Stimulated activated CD4-positive, alpha-beta T cell treated with anti-CD3 and anti-CD28 coated beads, Interleukin-2, amount 100 ng/mL, for 4 hours (primary cell): ENCODE measurements at places on chromosomes 7 and 10.

DNA sequence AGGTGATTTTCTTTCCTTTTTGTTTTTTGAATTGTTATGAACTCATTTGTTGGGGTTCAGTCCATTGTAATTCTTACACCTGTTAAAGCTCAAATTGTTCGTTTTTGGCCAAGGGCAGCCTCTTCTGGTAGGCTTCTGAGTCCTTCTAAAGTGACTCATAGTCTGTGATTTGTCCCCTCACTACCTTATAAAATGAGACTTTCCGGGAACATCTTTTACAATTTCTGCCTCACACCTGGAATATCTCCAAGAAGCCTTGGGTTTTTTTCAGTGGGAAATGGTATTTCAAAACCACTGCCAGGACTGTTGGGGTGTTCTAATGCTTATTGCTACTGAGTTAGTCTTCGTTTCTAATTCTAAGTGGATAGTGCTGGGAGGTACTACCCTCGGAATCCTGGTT, 56.7 kb downstream of the BMPR1A start:
- no peak for DNase-seq

DNA sequence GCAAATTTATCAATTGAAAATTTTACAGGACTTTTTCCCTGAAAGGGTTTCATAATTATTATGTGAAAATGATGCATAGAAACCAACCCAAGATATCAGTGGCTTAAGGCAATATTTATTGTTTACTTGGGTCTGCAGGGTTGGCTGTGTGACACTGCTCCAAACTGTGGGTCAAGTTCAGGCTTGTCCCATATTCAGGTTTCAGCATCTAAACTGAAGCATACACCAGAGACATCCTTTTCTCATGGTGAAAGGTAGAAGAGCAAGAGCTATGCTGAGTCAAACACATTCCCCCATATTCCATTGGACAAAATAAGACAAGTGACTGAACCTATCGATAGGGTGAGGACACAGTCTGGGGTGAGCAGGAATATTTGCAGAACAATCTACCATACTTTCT, 110.9 kb downstream of the MAPK8 start:
- no peak for DNase-seq

DNA sequence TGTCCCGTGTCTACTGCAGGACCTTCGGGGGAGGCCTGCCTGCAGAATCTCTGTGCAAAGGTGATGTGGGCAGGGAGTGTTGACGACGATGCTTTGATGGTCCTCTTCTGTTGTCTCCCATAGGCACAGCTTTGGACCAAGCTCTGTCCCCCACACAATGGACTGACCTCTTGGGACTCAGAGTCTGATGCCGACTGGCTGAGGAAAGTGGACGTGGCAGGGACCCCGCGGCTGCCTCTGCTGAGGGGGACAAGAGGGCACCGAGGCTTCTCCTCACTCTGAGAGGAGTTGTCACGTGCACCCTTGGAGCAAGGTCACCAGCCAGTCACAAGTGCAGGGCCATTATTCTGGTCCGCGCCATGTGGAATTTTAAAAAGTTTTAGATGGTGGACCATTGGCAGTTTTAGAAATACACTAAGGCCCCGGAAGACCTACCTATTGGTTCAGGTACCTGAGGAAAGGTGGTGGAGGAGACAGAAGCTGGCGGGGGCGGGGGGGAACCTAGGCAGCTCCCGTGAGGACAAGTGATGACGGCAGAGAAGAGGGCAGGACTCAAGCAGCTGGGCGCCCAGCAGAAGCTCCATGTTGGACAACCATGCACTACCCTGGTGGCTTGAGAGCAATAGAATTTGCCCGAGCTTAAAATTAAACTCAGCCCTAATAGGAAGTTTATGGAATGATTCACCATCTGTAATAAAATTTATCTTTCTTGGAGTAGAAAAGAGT, 331.4 kb downstream of the PTPRN2 start:
- no peak for DNase-seq

DNA sequence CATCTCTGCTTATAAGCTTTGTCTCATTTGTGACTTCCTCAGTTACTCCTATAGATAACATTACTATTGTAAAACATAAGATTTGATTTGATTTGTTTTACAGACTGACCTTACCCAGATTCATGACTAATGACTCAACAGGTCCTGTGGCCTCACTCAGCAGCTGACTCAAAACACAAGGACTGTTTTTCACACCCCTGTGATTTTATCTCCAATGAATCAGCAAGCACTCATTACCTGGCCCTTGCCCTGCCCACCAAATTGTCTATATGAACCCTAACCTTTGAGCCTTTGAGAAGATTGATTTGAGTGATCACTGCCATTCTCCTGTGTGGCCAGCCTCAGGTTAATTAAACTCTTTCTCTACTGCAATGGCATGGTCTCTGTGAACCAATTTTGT, 1064.6 kb upstream of the LRRTM3 start:
- DNase-seq = no peak

DNA sequence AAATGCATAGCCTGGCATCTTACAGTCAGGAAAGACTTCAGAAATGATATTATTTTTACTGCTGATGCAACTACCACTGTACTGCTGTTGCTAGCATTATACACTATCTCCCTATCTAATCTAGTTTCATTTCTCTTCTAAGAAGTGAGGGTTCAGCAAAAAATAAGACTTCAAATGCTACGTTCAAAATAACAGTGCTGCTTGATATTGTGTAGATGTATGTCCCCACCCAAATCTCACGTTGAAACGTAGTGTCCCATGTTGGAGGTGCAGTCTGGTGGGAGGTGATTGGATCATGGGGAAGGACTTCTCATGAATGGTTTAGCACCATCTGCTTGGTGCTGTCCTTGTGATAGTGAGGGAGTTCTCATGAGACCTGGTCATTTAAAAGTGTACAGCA, 129.4 kb downstream of the ANK3 start:
- DNase-seq = no peak

- DNase-seq = no peak
Observed at GRCh38 chr7:79936281-79936983, 198.2 kb upstream of the GNAI1 start.

GRCh38 chr7:7504910-7505704, 30.6 kb downstream of the COL28A1 start:
- no peak for DNase-seq

DNA sequence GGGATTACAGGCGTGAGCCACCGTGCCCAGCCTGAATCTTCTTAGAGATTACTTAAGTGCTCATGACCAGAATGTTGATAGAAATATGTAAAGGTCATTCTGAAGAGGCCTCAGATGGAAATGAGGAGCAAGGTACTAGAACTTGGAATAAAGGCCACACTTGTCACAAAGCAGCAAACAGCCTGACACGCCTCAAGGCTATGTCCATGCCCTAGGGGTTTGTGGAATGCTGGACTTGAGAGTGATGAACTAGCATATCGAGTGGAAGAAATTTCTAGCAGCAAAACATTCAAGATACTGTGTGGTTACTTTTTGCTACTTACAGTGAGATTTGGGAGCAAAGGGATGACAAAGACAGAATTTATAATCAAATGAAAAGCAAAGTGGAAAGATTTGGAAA, 39.0 kb downstream of the ZNF438 start:
- no peak for DNase-seq

DNA sequence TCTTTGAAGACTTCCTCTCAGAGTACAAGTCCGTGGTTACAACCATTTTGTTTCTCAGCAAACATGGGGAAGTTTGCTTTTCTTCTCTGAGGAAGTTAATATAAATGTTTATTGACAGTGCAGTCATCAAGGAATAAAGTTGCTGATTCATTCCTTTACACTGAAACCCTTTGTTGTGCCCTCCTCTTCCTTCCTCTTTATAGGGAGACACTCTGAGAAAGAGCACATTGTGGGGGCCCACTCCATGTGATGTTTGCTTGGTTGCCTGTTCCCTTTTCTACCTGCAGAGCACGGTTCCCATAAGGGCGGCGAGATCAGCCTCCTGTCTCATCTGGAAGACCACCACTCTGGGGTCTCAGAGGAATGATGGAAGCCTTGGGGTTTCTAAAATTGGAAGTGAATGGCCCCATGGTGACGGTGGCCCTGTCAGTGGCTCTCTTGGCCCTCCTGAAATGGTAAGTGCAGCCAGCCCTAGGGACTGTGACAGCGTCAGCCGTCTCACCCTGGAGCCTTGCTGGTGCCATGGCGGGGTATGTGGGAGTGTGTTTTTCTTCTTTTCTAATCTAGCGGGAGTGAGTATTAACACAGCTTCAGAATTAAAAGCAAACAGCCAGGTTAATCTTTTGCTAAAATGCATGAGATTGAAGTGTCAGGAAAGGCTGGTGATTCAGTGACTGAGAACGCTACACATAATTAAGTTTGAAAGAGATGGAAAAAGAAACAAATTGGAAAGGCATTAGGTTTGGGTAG, at the start of gene TBXAS1:
Gene TBXAS1 (plus strand): TSS at position 240 of the 750 bp plus-strand sequence. CDS start 127 bp downstream, at position 367.
- no peak for DNase-seq

DNA sequence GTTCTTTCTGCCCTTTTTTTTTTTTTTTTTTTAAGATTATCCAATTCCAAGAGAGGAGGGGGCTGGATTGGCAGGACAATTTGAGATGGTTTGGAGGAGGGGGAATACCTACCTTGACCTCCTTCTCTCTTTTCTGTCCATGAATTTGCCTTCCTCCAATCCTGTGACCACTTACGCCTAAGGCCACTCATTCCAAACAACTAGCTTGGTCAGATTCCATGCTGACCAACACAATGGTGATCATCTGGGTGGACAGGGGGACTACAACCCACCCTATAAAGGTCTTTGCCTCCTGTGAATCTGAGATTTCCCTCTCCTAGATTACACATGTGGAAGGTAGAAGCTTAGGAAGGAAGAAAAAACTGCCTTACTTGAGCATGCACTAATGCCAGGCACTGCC, 2.3 kb upstream of the LDB1 start:
- DNase-seq = no peak

DNA sequence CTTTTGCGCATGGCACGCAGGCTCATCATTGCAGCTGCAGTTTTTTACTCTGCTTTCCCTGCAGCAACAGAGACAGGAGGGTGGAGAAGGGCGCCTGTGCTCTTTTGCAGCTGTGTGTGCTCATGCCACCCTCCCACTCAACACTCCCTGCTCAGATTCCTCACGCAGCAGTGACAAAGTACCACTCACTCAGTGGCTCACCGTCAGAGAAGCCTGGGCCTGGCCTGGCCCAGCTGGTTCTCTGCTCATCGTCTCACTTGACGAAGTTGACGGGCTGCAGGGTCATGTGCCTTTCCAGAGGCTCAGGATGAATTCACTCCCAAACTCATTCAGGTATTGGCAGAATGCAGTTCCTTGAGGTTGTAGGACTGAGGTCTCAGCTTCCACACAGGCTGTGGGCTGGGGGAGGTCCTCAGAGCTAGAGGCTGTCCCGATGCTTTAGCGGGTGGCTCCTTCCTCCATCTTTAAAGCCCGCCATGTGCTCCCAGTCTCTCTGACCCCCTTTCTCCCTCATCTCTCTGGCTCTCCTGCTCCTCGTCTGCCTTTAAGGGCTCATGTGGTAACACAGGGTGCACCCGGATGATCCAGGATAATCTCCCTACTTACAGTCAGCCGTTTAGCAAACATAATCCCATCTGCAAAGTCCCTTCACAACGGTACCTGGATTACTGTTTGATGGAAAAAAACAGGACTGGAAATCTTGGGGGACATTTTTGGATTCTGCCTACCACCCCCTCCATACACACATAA, 25.8 kb downstream of the PTPRE start:
- no peak for DNase-seq

GRCh38 chr7:105055084-105055483, 41.1 kb downstream of the KMT2E start:
- DNase-seq = no peak

DNA sequence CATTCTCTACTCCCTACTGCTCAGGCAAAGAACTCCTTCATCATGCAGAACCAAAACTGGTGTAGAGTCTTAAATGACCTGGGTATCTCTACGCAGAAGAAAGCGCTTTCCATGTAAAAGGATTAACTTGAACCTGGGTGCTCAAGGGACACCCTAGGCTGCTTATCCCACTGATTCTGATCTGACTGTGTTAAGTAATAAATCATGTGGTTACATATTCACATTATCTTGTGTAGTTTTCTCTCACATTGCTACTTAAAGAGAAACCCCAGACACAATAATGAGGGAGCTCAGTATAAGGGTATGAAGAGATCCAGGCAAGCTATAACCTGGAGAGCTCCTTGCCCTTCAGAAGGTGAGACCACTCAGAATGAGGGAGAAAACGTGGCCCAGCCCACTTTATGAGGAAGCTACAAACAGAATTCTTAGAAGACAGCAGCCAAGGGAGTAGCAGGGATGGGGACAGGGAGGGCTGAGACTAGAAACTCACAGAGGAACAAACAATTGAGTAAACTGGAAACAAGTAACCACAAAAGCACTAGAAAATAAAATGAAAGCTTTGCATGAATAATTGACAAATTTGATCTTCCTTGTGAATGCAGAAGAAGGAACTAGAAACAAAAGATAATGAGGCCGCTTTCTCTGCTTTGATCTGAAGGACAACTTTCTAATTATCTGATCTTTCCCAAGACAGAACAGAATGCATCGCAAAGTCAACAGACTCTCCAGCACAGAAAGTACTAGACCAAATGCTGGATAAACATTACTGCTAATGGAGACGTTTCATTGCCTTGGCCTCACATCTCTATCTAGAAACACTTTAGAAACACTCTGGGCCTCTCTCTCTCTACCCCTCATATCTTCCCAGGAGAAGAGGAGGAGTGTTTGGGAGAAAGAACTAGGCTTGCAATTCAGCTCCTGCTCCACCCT, 76.1 kb downstream of the LRRC17 start:
- no peak for DNase-seq

DNA sequence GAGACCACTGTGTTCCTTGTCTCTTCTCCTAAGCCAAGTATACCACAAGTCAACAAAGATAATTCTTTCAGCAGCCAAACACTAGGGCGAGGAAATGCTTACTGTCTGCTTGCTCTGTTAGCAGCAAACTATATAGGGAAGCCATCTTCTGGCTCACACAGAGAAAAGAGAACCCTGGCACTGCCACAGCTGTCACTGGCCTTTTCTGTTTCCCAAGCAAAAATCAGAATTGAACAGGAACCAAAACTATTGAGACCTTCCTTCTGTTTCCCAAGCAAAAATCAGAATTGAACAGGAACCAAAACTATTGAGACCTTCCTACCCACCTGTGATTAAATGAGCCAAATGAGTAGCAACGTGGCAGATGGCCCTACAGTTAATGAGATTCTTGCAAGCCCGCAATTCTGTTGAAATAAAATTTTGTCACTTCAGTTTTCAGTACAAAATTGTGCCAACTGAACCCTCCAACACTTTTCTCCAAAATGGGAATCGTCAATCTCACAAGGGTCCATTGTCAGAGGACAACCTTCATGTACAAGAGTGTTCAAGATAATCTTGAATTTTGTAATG, 54.5 kb downstream of the LRRTM3 start:
- no peak for DNase-seq

GRCh38 chr10:113527211-113527906, 25.5 kb upstream of the HABP2 start:
- DNase-seq = no peak
